ENCODE measurements at places on chromosomes 1 and 21.

GRCh38 chr21:31222142-31222541 lies 121.9 kb downstream of the TIAM1 start:
- no peak for DNase-seq

DNA sequence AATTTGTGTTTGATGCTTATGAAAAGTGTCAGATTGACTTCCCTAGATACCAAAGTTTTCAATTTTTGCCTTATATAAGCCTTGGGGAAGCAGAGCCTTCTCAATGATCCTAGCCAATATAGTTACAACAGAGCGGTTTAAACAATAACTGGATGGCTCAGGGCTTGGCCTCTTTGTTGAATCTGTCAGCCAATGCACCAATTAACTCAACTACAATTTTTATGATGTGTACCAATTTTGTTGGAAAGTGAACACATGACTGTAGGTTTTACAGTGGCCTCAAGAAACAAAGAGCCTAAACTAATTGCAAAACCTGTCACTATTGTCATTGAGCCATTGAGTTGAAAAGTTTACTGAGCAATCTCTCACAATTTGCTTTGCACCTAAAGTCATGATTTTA lies 71.6 kb upstream of the RGS18 start:
- peak; percentile 6 for DNase-seq

- no peak for DNase-seq
Observed at GRCh38 chr1:99540744-99541143, 105.2 kb upstream of the PALMD start.

DNA sequence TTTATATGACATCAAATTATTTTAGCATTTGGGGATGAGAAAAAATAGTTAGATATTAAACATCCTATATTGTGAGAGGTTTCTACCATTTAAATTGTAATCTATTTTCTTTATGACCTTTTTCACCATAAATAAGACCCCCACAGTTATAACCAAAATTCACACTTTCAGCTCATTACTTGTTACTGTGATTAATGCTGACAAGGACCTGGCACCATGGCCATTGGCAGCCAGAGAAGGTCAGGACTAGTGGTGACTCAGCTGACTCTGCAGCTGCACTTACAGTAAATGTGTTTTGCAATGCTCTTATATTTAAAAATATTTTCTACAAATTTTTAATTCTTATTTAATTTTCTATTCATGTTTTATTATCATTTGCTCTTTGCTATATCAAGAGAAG lies 133.3 kb upstream of the C1orf105 start:
- DNase-seq: no peak

DNA sequence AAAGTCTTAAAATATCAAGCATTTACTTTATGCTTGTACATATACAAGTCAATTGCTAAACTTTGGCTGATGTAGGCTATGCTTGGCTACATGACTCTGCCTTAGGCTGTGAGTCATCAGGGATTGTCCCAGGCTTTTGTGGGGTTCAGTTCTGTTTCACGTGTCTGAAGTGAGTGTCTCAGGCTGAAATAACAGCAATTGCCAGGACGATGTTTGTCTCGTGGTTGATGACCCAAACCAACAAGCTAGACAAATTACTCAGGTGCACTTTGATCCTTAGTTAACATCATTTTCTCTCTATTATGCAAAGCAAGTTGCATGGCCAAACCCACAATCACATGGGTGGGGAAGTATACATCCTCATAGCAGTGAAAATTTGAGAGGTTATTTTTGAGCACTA lies 410.1 kb downstream of the BRINP3 start:
- DNase-seq: peak; percentile 63

- DNase-seq: no peak
Observed at GRCh38 chr1:227166559-227166958, 151.7 kb downstream of the CDC42BPA start.

DNA sequence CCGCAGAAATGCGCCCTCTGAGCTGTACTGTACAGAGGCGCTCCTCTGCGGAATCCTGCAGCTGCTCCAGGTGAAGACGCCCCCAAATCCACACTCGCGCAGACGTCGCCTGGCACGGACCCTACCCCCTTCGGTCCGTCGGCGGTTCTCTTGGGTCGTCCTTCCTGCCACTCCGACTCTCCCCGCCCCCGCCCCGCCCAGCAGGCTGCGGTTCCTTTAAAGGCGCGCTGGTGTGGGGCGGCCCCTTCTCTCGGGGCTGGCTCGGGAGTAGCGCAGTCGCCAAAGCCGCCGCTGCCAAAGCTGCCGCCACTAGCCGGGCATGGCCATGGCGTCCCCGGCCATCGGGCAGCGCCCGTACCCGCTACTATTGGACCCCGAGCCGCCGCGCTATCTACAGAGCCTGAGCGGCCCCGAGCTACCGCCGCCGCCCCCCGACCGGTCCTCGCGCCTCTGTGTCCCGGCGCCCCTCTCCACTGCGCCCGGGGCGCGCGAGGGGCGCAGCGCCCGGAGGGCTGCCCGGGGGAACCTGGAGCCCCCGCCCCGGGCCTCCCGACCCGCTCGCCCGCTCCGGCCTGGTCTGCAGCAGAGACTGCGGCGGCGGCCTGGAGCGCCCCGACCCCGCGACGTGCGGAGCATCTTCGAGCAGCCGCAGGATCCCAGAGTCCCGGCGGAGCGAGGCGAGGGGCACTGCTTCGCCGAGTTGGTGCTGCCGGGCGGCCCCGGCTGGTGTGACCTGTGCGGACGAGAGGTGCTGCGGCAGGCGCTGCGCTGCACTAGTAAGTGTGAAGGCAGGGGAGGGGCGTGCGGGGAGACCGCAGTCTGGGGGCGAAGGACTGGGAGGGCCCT lies at the start of gene RASSF5:
Gene RASSF5, plus strand, starts transcription at position 248 of the 846 bp plus-strand sequence. Its CDS starts 72 bp downstream, at position 320.
- peak; percentile 51 for DNase-seq

DNA sequence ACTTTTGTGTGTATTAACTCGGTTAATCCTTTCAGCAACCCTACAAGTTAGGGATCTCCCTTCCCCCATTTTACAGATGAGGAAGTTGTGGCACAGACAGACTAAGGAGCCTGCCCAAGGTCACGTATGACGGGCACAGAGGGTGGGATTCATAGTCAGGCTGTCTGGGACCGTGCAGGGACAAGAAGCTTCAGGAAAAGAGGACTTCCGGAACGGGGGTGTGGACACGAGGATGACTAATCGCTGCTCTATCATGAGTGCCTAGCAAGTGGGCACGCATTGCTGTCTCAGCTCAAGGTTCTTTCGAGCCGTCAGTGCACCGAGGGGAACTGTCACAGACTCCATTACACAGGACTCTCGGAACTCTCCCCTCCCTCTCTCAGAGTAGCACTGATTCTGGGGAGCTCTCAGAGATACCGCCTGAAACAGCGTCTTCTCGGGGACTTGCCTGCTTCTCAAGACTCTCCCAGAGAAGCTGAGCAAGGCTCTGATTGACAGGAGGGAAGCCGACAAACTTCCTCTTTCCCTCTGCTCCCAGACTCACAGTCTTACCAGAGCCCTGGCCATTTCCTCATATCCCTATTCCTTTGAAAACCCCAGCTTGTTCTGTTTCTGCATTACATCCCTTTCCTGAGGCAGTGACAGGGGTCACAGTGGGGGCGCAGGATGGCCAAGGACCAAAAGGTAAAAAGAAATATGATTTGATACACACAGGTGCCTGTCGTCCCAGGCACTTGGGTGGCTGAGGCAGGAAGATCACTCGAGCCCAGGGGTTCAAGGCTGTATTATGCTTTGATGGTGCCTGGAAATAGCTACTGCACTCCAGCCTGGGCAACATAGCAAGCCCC lies 14.4 kb downstream of the FHAD1 start:
- no peak for DNase-seq

GRCh38 chr1:178282949-178283367 lies 189.1 kb downstream of the RASAL2 start:
- peak; percentile 44 for DNase-seq

GRCh38 chr21:46054451-46054881 lies 43.4 kb upstream of the COL6A2 start:
- no peak for DNase-seq

DNA sequence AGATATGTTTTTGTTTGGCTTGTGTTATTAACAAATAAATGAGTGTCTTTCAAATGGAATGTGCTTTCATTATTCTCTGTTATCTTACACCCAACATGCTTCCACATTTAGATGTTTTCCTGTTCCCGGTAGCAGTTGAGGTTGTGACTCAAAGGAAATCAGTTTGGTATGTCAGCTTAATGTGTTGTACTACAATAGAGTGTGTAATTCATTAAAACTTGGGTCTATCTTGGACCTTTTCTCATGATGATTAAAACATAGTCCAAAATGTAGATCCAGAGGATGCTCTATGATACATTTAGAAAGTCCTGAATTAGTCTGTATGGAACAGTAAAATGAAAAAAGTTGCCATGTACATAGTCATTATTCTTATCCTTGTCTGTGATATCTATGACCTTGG lies 26.7 kb downstream of the RTCA start:
- no peak for DNase-seq

GRCh38 chr1:71823708-71824305 lies 458.5 kb downstream of the NEGR1 start:
- no peak for DNase-seq

GRCh38 chr1:204081791-204082513 lies 9.0 kb downstream of the SOX13 start:
- DNase-seq: no peak

- no peak for DNase-seq
Observed at GRCh38 chr1:18972991-18973390, 16.5 kb upstream of the IFFO2 start.

DNA sequence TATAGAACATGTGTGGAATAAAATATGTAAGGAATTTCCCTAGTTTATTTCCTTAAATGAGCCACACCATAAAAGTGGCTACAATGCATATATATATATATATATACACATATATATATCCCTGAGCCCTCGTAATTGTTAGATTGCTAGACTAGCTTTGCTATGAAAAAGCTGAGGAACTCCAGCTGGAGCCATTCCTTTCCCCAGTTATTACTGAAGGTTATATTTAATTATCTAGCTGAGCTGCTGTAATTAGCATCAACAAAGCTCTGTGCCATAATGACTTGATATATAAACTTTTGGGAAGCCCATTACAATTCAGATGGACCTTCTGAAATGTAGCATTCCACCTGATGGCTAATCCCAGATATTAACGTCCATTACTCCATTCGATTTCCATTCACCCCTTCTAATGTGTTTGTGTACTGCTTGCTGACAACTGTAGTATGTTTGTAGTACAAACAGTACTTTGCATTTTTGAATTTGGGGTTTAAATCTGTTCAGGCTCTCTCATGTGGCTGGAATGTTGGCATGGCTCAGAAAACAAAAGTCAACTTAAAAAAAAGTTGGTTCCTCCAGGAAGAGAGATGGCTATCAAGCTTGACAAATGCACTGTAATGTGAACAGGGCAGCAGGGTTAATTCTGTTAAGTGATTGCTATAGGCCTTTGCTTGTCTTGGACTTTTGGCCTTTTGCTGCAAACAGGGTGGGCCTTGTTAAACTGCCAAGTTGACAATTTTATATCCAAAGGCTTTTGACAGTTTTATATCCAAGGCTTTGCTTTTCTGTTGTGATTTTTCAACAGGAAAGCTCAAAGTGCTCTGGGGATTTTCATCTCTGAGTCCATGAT lies 170.0 kb downstream of the LTN1 start:
- peak; percentile 49 for DNase-seq

GRCh38 chr1:26717017-26717491 lies 21.2 kb downstream of the ARID1A start:
- DNase-seq: no peak

DNA sequence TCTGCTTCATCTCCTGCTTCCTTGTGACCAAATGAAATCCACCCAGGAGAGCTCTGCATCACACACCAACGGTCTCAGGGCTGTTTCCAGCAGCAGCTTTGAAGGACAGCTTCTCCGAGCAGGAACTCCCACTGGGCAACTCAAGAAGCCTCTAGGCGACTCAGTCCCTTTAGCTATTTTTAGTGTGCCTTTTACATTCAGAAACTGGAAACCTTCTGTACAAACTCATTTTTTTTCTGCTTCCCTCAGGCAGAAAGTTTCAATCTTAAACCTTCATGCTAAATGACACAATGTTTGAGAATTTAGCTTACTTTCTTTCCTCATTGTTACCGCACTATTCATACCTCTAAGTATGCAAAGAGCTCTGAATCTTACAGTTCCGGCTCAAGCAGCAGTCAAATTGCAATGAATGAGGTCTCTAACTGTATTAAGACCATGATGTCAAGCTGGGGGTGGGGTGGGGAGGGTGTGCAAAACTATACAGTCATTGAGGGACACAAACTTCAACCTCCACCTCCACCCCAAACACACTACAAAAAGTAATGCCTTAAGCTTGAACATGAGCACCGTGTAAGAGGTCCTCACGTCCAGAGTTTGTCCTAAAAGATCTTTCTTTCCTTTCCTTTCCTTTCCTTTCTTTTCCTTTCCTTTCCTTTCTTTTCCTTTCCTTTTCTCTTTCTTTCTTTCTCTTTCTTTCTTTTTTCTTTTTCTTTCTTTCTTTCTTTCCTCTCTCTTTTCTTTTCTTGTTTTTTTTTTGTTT lies 16.4 kb upstream of the TARBP1 start:
- peak; percentile 48 for DNase-seq

DNA sequence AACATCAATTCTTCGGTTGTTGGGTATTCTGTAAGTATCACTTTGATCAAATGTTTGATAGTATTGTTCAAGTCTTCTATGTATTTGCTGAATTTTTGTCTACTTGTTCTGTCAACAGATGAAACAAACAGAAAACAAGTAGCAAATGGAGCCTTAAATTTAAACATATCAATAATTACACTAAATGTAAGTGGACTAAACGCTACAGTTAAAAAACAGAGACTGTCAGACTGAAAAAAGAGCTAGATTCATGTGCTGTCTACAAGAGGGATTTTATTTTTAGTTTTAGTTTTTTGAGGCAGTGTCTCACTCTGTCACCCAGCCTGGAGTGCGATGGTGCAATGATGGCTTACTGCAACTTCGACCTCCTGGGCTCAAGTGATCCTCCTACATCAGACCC lies 10.7 kb upstream of the RAD54L start:
- DNase-seq: no peak

DNA sequence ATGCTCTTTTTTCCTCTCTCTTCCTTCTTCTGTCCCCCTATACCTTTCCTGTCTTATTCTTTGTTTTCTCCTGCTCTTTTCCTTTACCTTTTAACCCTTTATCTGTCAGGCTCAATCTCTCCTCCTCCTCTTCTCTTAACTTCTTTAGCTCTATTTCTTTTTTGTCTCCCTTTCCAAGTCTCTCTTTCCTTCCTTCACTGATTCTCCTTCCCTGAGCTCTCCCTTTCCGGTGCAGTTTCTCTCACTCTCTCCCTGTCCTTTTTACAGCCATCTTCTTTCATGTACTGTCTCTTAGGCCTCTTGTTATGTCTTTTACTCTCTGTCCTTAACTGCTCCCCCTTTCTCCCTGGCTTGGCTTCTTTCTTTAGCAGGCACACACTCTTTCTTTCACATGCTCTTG lies 12.0 kb downstream of the SLC30A7 start:
- DNase-seq: no peak
